Endodermal cell (in vitro differentiated cells): ENCODE measurements at places on chromosomes 13 and 19. TPM values are rescaled to one million over a fixed set of nuclear protein-coding genes. Genes with fewer than 3 reads are reported as not detected.

The TUBA3C gene
- not detected in 2 replicates for total RNA-seq

GRCh38 chr13:34842466-34842865, 99.6 kb upstream of the NBEA start:
- H3K27me3 ChIP-seq, result no peaks in the 10 kb centered on the region
- no peak overlapping the region for H3K27ac ChIP-seq
- H3K4me1 ChIP-seq, result no peaks in the 10 kb centered on the region
- no peaks in the 10 kb centered on the region for H3K36me3 ChIP-seq

The WDR62 gene
- total RNA-seq, result 20.8 and 23.5 TPM in 2 replicates

The TMPRSS9 gene
- 0.95 and 1.2 TPM in 2 replicates for total RNA-seq

The SWSAP1 gene
- total RNA-seq, result 2.8 TPM in 2 replicates

DNA sequence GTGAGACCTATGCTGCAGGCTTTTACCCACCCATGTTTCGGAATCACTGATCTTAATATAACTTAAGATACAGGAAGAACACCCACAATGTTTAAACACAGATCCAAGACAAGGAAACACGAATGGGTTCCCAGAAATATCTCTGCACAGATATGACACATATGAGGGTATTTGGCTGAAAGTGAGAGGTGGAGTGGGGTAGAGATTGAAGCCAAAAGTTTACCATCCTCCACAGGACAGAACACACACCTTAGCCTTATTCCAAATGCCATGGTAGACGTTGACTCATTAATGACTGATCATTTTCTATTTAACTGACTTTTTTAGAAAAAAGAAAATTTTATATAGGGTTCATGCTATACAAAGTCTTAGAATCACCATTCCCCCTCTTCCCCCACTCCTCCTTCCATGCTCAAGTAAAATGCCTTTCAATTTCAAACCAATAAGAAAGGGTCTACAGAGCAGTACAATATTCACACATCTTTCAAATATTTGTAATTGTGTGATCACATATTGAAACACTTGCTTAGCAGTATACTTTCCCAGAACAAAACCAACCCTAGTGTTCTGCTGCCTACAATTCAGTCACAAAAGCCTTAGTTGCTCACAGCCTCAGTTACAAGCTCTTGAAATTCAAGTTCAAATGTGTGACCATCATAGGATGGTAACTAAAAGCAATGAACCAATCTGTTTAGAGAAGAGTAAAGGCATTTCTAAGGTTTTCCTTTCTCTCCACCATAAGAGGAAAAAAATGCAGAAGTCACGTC, 11.8 kb upstream of the DOCK9 start:
- no peak overlapping the region for H3K27ac ChIP-seq
- no peaks in the 10 kb centered on the region for H3K27me3 ChIP-seq
- no peak for DNase-seq
- H3K36me3 ChIP-seq, result no peaks in the 10 kb centered on the region

GRCh38 chr13:52428295-52428694, 22.1 kb downstream of the VPS36 start:
- H3K36me3 ChIP-seq, result peaks cover 60% of the 10 kb centered on the region
- no peaks in the 10 kb centered on the region for H3K27me3 ChIP-seq
- no peak for DNase-seq

DNA sequence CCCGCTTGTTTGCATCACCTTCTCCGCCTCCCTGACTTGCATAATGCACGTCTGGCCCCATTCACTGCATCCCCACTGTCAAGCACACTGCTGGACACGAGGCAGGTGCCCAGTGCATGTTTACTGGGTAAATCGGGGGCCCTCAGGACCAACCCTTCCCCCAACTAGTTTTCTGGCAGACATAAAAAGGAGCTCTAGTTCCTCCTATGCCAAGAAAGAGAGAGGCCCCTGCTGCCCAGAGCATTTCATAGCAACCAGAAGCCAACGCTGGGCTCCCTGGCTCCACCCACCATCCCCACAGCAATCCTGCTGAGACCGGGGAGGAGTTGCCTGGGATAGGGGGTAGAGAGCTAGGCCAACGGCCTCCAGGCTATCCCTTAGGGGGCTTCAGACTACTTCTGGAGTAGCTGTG, 23.2 kb downstream of the ANKRD27 start:
- no peaks in the 10 kb centered on the region for H3K4me1 ChIP-seq
- DNase-seq, result peak; percentile 91
- H3K36me3 ChIP-seq, result peaks cover 42% of the 10 kb centered on the region
- H3K4me3 ChIP-seq, result no peak overlapping the region
- no peaks in the 10 kb centered on the region for H3K27me3 ChIP-seq
- no peak overlapping the region for H3K27ac ChIP-seq

The HSPB6 gene
- 0.90 and 1.2 TPM in 2 replicates for total RNA-seq

DNA sequence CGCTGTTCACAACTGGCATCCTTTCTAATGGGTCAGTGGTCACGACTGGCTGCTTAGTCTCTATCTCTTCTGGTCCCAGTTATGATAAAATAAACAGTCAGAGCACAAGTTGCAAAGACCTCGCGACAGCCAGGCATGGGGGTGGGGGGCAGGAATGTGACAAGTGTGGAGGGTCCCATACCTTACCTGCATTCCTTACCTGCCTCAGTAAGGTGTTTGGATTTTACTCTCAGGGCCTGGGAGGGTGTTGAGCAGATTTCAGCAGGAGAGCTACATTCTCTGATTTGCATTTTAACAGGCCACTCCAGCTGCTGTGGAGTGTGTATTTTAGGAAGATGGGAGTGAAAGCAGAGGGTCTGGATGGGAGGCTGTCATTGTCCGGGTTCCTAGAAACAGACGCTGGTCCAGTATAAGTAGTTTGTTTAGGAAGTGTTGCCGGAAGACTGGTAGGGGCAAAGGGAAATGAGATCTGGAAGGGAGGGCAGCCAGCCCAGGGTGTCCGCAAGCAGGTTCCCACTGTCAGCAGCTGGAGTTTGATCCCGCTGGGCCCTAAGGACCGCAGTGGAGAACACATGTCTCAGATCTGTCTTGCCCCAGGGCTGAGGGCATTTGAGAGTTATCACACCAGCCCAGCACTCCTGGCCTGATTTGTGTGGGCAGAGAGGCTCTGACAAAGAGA, 920.0 kb downstream of the UQCRFS1 start:
- H3K36me3 ChIP-seq, result no peaks in the 10 kb centered on the region
- no peaks in the 10 kb centered on the region for H3K27me3 ChIP-seq
- H3K27ac ChIP-seq, result no peak overlapping the region
- no peak overlapping the region for H3K4me3 ChIP-seq
- DNase-seq, result peak; percentile 87

GRCh38 chr19:31337008-31337914, 12.0 kb downstream of the TSHZ3 start:
- H3K27me3 ChIP-seq, result no peaks in the 10 kb centered on the region
- H3K4me3 ChIP-seq, result no peak overlapping the region
- H3K36me3 ChIP-seq, result no peaks in the 10 kb centered on the region
- DNase-seq, result no peak

- peaks cover 52% of the 10 kb centered on the region for H3K36me3 ChIP-seq
- no peaks in the 10 kb centered on the region for H3K4me1 ChIP-seq
- no peak for DNase-seq
- H3K4me3 ChIP-seq, result no peak overlapping the region
- H3K27ac ChIP-seq, result no peak overlapping the region
- H3K27me3 ChIP-seq, result no peaks in the 10 kb centered on the region
Observed at GRCh38 chr13:39682310-39682709, 26.8 kb downstream of the COG6 start.

GRCh38 chr19:5913739-5914357, at the start of gene CAPS:
TSS of gene CAPS (plus strand) at chr19:5914254. CDS start at chr19:5914407, 153 bp downstream.
- H3K4me3 ChIP-seq, result no peak within 1 kb of the TSS
- no peaks in the 10 kb centered on the region for H3K27me3 ChIP-seq
- H3K4me1 ChIP-seq, result no peaks in the 10 kb centered on the region
- H3K27ac ChIP-seq, result no peak within 1 kb of the TSS

DNA sequence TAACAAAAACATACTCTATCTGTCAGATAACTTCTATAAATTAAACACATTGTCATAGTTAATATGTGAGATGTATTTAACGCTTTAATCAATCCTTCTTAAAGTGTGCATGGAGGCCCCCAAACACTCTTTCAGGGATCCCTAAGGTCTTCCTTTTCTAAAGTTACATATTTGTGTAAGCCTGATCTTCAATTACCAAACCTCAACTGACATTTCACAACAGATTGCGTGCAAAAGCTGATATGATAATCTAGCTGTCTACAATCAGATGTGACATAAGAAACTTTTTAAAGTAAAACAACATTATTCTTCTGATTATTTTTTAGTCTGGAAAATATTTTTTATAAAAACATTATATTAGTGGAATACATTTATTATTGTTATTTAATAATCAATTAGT, 1850.4 kb downstream of the OLFM4 start:
- DNase-seq, result no peak
- no peaks in the 10 kb centered on the region for H3K36me3 ChIP-seq
- H3K4me3 ChIP-seq, result no peak overlapping the region
- no peaks in the 10 kb centered on the region for H3K27me3 ChIP-seq
- no peaks in the 10 kb centered on the region for H3K4me1 ChIP-seq
- no peak overlapping the region for H3K27ac ChIP-seq

The OXGR1 gene
- total RNA-seq, result 0.31 to 1.6 TPM (median 1.0 TPM) in 3 replicates

GRCh38 chr13:76711550-76712182, 174.5 kb downstream of the KCTD12 start:
- no peak for DNase-seq
- peaks cover 22% of the 10 kb centered on the region for H3K27me3 ChIP-seq
- H3K4me3 ChIP-seq, result no peak overlapping the region
- no peaks in the 10 kb centered on the region for H3K36me3 ChIP-seq
- H3K4me1 ChIP-seq, result peaks cover 4% of the 10 kb centered on the region

The ZNF878 gene
- total RNA-seq, result 1.9 to 3.7 TPM (median 3.6 TPM) in 3 replicates

GRCh38 chr13:91565296-91565695, 166.9 kb downstream of the GPC5 start:
- no peak for DNase-seq
- no peak overlapping the region for H3K27ac ChIP-seq
- no peaks in the 10 kb centered on the region for H3K4me1 ChIP-seq
- H3K36me3 ChIP-seq, result no peaks in the 10 kb centered on the region
- no peaks in the 10 kb centered on the region for H3K27me3 ChIP-seq
- no peak overlapping the region for H3K4me3 ChIP-seq

DNA sequence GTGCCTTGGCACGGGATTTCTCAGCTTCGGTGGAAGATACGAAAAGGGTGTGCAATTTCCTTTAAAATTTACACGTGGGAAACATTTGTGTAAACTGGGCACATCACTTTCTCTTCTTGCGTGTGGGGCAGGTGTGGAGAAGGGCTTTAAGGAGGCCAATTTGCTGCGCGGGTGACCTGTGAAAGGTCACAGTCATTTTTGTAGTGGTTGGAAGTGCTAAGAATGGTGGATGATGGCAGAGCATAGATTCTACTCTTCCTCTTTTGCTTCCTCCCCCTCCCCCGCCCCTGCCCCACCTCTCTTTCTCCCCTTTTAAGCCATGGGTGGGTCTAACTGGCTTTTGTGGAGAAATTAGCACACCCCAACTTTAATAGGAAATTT, 7.2 kb downstream of the SLITRK5 start:
- DNase-seq, result no peak
- H3K27ac ChIP-seq, result no peak overlapping the region
- H3K4me1 ChIP-seq, result no peaks in the 10 kb centered on the region
- H3K4me3 ChIP-seq, result peak overlapping the region; percentile 76
- no peaks in the 10 kb centered on the region for H3K36me3 ChIP-seq
- H3K27me3 ChIP-seq, result peaks cover 60% of the 10 kb centered on the region

The ZNF440 gene
- total RNA-seq, result 14.0 to 15.9 TPM (median 14.7 TPM) in 3 replicates
